ENCODE measurements at places on chromosomes 3 and 15. TPM values are rescaled to one million over a fixed set of nuclear protein-coding genes. Genes with fewer than 3 reads are reported as not detected.

DNA sequence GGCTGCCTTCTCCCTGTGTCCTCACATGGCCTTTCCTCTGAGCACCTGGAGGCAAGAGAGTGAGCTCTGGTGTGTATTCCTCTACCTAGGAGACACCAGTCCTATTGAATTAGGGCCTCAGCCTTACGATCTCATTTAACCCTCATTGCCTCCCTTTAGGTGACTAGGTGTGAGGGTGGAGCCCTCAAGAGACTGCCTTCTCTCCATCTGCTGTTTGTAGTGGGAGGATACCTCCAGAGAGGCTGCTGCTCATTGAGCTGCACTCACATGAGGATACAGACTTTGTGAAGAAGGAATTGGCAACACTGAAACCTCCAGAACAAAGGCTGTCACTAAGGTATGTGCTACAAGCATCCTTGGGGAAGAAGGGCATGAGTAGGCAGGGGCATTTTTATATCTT lies at the start of gene CCR8:
CCR8 (plus strand) TSS at position 217 of the 400 bp plus-strand sequence. CDS start 2,623 bp downstream, outside the sequence.
- peaks cover 31% of the 10 kb centered on the region for H3K4me1 ChIP-seq
- no peaks in the 10 kb centered on the region for H3K36me3 ChIP-seq
- H3K4me3 ChIP-seq: peak within 1 kb of the TSS; percentile 19
- peak within 1 kb of the TSS; percentile 6 for H3K27ac ChIP-seq
- H3K27me3 ChIP-seq: no peaks in the 10 kb centered on the region

- H3K27ac ChIP-seq: no peak overlapping the region
- no peak for DNase-seq
- no peaks in the 10 kb centered on the region for H3K27me3 ChIP-seq
- H3K4me1 ChIP-seq: no peaks in the 10 kb centered on the region
- no peak overlapping the region for H3K4me3 ChIP-seq
Observed at GRCh38 chr3:161550491-161551195, 54.0 kb downstream of the OTOL1 start.

DNA sequence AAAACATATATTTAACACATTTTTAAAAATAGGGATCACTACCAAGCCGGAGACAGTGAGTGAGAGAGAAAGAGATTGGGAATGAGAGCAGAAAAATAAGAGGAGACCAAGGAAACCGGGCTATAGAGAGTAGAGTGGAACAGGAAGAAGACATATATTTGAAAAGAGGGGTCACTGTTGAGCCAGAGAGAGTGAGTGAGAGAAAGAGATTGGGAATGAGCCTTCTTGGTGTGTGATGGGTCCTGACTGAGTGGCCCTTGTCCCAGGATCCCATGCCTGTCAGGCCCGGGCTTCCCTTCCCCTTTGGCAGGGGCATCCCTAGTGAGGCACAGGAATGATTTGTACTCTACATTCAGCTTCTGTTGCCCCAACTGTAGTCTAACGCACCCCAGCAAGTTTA lies 646.6 kb downstream of the NTRK3 start:
- H3K4me3 ChIP-seq: no peak overlapping the region
- no peaks in the 10 kb centered on the region for H3K27me3 ChIP-seq
- no peaks in the 10 kb centered on the region for H3K4me1 ChIP-seq
- H3K36me3 ChIP-seq: no peaks in the 10 kb centered on the region

- DNase-seq: no peak
- peaks cover 14% of the 10 kb centered on the region for H3K4me1 ChIP-seq
- no peak overlapping the region for H3K4me3 ChIP-seq
- H3K36me3 ChIP-seq: peaks cover 16% of the 10 kb centered on the region
Observed at GRCh38 chr3:17021614-17022013, 136.9 kb downstream of the PLCL2 start.

DNA sequence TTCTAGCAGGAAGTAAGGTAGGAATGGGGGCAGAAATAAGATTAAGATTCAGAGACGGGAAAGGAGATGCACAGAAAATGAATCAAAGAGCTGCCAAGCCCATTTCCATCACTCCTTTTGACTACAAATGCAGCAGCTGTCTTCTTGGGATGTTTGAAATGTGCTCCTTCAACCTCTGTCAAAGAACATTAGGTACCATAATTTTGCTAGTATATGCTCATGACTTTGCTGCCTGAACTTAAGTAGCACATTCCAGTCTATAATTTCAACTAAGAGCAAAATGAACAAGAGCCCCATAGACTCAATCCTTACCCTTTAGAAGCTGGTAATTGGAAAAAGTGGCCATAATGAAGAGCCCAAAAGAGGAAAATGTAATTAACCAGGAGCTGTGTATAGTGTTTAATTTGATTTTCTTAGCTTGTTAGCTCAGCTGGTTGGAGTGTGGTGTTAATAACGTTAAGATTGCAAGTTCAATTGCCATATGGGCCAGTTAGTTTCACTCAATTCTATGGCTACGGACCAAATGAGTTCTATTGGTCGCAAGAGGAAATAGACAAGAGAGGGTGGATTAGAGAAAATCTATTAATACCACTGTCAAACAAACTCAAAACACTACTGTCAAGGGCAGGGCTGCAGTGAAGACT lies 349.9 kb downstream of the ZBBX start:
- DNase-seq: no peak
- H3K4me3 ChIP-seq: no peak overlapping the region
- no peaks in the 10 kb centered on the region for H3K27me3 ChIP-seq

- H3K27me3 ChIP-seq: no peaks in the 10 kb centered on the region
- H3K4me3 ChIP-seq: no peak overlapping the region
- H3K36me3 ChIP-seq: peaks cover 7% of the 10 kb centered on the region
- H3K27ac ChIP-seq: no peak overlapping the region
- H3K4me1 ChIP-seq: peaks cover 26% of the 10 kb centered on the region
Observed at GRCh38 chr3:58352626-58353025, 19.9 kb downstream of the PXK start.

- H3K4me3 ChIP-seq: no peak overlapping the region
- no peaks in the 10 kb centered on the region for H3K36me3 ChIP-seq
- no peaks in the 10 kb centered on the region for H3K4me1 ChIP-seq
- H3K27ac ChIP-seq: no peak overlapping the region
Observed at GRCh38 chr3:193996641-193997089, 139.3 kb upstream of the HES1 start.

DNA sequence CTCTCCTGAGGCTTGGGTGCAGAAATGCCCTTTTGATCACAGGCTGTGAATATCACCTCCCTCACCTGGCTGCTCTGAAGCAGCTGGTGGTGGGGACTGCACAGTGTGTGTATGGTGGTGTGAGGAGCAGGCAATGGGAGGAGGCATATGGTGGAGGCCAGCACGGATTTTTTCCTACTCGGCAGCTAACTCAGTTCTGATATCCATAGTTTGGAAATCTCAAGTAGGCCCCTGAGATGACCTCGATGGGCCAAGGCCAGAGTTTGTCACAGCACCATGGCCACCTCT lies 21.3 kb upstream of the CXCR6 start:
- no peaks in the 10 kb centered on the region for H3K27me3 ChIP-seq
- H3K4me1 ChIP-seq: peaks cover 20% of the 10 kb centered on the region
- H3K27ac ChIP-seq: no peak overlapping the region

DNA sequence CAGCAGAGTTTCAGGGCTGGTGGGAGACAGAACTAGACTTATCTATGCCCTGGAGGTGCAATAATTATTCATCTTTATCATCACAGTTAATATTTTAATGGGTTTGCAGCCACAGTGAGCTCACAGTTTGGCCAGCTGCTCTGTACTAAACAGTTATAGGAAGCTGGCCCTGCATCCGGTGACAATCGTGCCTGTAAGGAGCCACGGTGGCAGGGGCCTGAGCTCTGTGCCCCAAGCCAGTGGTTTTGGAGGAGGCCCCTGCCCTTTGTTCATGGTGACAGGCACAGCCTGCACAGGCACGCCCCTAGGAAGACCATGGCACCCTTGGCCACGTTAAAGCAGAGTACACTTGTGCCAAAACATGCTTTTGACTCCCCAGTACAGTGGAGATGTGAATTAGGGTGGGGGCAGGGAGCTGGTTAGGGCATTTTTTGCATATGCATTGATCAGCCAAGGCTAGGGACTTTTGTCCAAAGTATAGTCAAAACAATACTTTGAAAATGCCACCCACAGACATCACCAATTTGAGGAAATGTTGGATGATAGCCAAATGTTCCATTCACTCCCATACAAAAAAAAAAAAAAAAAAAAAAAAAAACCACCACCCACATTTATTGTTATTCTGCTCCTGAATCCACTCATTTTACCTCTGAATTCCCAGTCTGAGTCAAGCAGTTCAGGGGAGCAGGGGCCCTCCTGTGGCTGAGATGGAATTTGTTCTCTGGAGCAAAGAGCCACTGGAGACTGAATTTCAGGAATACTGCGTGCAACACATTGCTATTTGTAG lies 3.4 kb upstream of the RFTN1 start:
- H3K4me3 ChIP-seq: no peak overlapping the region
- H3K36me3 ChIP-seq: no peaks in the 10 kb centered on the region
- DNase-seq: no peak
- peaks cover 34% of the 10 kb centered on the region for H3K4me1 ChIP-seq

GRCh38 chr15:54810496-54810895 lies 386.2 kb downstream of the RSL24D1 start:
- no peaks in the 10 kb centered on the region for H3K4me1 ChIP-seq
- no peaks in the 10 kb centered on the region for H3K27me3 ChIP-seq
- H3K27ac ChIP-seq: no peak overlapping the region
- H3K4me3 ChIP-seq: no peak overlapping the region
- no peak for DNase-seq
- no peaks in the 10 kb centered on the region for H3K36me3 ChIP-seq

GRCh38 chr15:75659928-75660645 lies 12.4 kb downstream of the SNX33 start:
- H3K4me3 ChIP-seq: no peak overlapping the region
- no peaks in the 10 kb centered on the region for H3K36me3 ChIP-seq
- H3K27ac ChIP-seq: no peak overlapping the region
- no peaks in the 10 kb centered on the region for H3K4me1 ChIP-seq
- H3K27me3 ChIP-seq: no peaks in the 10 kb centered on the region

- no peaks in the 10 kb centered on the region for H3K36me3 ChIP-seq
- H3K4me1 ChIP-seq: no peaks in the 10 kb centered on the region
- H3K27ac ChIP-seq: no peak overlapping the region
- peaks cover 7% of the 10 kb centered on the region for H3K27me3 ChIP-seq
- no peak overlapping the region for H3K4me3 ChIP-seq
- DNase-seq: no peak
Observed at GRCh38 chr3:58553003-58553402, 16.0 kb upstream of the ACOX2 start.

DNA sequence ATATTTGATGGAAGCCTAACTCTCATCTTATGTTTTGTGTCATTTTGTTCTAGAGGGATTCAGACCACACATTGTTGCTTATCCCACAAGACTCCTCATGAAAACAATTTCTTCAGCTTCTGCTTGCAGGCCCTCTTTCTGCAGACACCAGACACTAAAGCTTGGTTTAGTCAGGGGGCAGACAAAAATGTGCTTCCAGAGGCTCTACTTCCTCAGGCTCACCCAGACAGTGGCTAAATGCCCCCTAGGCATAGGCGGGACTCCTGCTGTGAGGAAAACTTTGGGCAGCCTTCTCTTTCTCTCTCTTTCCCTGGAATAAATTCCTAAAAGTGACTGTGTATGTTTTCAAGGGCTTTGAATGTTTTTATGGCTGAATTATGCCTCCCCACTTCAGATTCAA lies 435.4 kb upstream of the ATP11B start:
- H3K4me1 ChIP-seq: no peaks in the 10 kb centered on the region
- H3K27me3 ChIP-seq: no peaks in the 10 kb centered on the region
- H3K36me3 ChIP-seq: no peaks in the 10 kb centered on the region
- H3K27ac ChIP-seq: no peak overlapping the region

- H3K4me3 ChIP-seq: no peak overlapping the region
- no peaks in the 10 kb centered on the region for H3K27me3 ChIP-seq
- no peaks in the 10 kb centered on the region for H3K4me1 ChIP-seq
- no peaks in the 10 kb centered on the region for H3K36me3 ChIP-seq
- DNase-seq: no peak
- H3K27ac ChIP-seq: no peak overlapping the region
Observed at GRCh38 chr3:43883729-43884396, 193.1 kb downstream of the ABHD5 start.

DNA sequence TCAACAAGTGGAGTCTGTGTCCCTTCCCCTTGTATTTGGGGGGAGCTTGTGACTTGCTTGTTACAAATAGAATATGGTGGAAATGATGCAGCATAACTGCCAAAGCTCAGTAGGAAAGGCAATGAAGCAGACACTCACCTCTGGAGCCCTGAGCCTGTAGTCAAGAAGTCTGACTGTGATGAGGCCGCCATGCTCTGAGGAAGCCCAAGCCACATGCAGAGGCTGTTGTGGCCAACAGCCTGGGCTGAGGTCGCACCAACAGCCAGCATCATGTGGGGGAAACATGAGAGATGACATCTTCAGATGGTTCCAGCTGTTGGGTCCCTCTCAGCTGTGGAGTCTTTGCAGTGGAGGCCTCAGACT lies 161.4 kb downstream of the CHSY1 start:
- H3K4me3 ChIP-seq: no peak overlapping the region
- H3K4me1 ChIP-seq: peaks cover 7% of the 10 kb centered on the region
- H3K36me3 ChIP-seq: no peaks in the 10 kb centered on the region
- H3K27ac ChIP-seq: no peak overlapping the region

GRCh38 chr3:182912474-182912873 lies 67.9 kb downstream of the DCUN1D1 start:
- no peaks in the 10 kb centered on the region for H3K27me3 ChIP-seq
- no peak for DNase-seq
- H3K36me3 ChIP-seq: peaks cover 12% of the 10 kb centered on the region
- peaks cover 23% of the 10 kb centered on the region for H3K4me1 ChIP-seq
- H3K4me3 ChIP-seq: no peak overlapping the region

- no peak for DNase-seq
- H3K27ac ChIP-seq: peak overlapping the region; percentile 93
- peak overlapping the region; percentile 70 for H3K4me3 ChIP-seq
- H3K36me3 ChIP-seq: no peaks in the 10 kb centered on the region
Observed at GRCh38 chr3:101828276-101828675, 21.0 kb upstream of the NFKBIZ start.

The ZNF80 gene
- 0.16 TPM for total RNA-seq

The ARHGAP11A gene
- 5.8 TPM for total RNA-seq

The CCDC39 gene
- not detected for total RNA-seq

The CHST13 gene
- total RNA-seq: not detected

The ANKRD63 gene
- not detected for total RNA-seq
